Stimulated activated naive B cell treated with anti-CD40 and anti-IgM and Interleukin-4, amounts not matched to agents 10 μg/mL and 1 μg/mL and 100 μg/mL, for 72 hours (primary cell): ENCODE measurements at places on chromosomes 3 and 15.

- H3K4me1 ChIP-seq = peaks cover 47% of the 10 kb centered on the region
- peak overlapping the region; percentile 95 for H3K4me3 ChIP-seq
- peak overlapping the region; percentile 100 for H3K27ac ChIP-seq
- DNase-seq = peak; percentile 55
Observed at GRCh38 chr3:105367063-105367405, 325 bp downstream of the ALCAM start.

DNA sequence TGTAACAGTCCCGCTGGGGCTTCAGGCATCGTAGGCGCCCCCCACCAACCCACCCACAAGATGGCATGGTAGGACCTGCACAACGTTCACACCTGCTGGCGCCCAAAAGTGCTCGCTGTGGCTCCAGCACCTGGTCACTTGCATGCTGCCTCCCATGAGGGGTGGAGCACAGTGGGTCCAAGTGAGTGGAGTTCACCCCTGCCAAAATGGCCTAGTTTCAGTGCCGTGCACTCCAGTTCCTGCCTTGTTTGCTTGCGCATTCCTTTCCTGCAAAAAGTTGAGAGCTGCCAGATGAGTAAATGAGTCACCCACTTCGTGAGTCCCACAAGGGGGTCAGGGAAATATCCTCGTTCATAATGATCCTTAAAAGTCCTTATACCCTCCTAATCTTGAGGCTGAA is 788.7 kb upstream of the DPPA4 start:
- no peak overlapping the region for H3K27ac ChIP-seq
- H3K36me3 ChIP-seq = no peaks in the 10 kb centered on the region
- H3K4me3 ChIP-seq = no peak overlapping the region

- H3K27ac ChIP-seq = no peak overlapping the region
- peaks cover 8% of the 10 kb centered on the region for H3K4me1 ChIP-seq
- no peaks in the 10 kb centered on the region for H3K36me3 ChIP-seq
- DNase-seq = no peak
Observed at GRCh38 chr3:123318374-123318773, 116.6 kb downstream of the SEC22A start.

GRCh38 chr3:194756791-194757325 is 71.2 kb downstream of the FAM43A start:
- peaks cover 1% of the 10 kb centered on the region for H3K4me1 ChIP-seq
- DNase-seq = no peak
- H3K27ac ChIP-seq = no peak overlapping the region
- peaks cover 5% of the 10 kb centered on the region for H3K27me3 ChIP-seq

DNA sequence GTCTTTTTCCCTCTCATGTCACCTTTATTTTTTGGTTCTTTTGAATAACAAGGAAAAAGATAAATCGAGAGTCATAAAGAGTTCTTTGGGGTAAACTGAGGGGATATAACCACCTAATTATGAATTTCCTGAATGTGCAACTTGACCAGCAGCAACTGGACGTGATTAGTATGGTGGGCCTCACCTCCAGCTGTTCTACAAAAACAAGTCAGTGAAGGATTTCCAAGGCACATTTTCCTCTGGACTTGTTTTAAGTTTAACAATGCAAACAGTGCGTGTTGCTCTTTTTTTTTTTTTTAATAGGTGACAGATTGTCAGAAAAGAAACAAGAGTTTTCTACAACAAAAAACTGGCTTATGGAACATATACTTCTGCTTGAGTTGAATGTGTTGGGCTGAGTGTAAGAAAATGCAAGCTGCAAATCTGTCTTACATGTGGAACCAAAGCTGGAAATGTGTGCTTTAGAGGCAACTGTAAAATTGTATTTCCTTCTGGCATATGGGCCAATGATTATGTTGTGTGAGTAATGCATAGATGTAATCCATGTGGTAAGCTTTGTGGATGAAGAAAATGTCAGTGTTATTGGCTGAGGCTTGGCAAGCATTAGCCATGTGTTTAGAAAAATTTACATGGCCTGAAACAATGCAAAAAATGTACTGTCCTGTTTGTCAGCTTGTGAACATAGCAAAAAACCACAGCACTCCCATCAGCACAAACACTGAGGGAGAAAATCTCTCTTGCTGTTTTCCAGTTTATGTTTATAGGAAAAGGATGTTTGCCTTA is 44.5 kb upstream of the FNDC3B start:
- no peaks in the 10 kb centered on the region for H3K36me3 ChIP-seq
- H3K4me1 ChIP-seq = no peaks in the 10 kb centered on the region
- H3K4me3 ChIP-seq = no peak overlapping the region
- H3K27ac ChIP-seq = no peak overlapping the region
- DNase-seq = no peak
- peaks cover 6% of the 10 kb centered on the region for H3K27me3 ChIP-seq
